Peyer's patch (tissue), 4 donors: ENCODE measurements at places on chromosomes 6 and 20. TPM values are rescaled to one million over a fixed set of nuclear protein-coding genes. Genes with fewer than 3 reads are reported as not detected.
A peak's percentile ranks its signal among the peaks of the same experiment; 100 is the strongest.

DNA sequence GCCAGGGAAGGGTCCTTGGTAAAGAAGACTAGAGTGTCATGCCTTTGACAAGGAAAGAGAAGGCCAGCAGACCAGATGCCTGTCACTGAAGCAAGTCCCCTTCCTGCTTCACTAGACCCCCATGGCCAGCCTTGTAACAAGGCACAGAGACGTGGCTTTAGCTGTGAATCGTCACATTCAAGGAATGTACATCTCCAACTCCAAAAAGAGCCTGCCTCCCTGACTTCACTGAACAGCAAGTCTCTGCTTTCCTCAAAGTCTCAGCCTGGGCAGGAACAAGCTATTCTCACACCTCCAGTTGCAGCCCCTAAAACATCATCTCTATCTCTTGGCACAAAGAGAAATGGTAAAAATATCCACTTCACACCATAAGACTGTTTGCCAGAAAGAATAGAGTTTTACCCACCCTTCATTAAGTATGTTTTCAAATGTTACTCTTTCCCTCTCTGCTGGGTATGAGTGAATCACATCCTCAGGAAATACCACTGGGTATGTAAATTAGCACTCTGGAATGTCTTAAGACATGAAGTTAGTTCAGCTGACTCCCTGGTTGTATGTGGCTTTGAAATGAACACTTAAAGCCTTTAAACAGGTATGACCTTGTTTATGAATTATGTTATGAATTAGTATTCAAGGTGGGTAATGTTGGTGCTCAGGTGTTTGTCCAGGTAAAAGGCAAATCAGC, 46.4 kb upstream of the NT5E start:
- no peak for DNase-seq

DNA sequence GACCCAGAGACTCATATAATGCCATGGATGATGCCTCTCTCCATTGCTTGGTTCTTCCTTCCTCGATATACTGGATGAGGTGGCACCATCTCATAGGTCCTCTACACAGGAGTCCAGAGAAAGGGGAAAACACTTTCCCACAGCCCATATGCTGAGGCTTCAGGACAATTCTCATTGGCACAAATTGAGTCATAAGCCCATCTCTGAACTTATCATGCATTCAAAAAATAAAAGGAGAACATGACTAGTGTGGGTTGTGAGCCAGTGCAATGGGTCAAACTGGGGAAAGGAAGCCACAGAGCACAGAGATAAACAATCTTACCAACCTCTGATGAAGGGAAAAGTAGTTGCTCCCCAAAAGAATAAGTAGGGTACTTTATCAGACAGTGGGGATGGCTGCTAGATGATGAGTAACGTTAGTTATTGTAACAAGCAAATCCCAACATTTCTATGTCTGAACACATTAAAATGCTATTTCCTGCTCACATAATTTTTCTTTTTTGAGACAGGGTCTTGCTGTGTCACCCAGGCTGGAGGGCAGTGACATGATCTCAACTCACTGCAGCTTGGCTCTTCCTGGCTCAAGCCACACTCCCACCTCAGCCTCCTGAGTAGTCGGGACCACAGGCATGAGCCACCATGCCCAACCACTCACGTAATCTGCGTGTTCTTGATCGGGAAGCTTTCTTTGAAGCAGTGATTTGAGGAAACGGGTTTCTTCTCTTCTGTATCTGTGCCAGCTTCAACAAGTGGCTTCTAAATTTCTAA, 27.0 kb downstream of the SOD2 start:
- no peak for DNase-seq

DNA sequence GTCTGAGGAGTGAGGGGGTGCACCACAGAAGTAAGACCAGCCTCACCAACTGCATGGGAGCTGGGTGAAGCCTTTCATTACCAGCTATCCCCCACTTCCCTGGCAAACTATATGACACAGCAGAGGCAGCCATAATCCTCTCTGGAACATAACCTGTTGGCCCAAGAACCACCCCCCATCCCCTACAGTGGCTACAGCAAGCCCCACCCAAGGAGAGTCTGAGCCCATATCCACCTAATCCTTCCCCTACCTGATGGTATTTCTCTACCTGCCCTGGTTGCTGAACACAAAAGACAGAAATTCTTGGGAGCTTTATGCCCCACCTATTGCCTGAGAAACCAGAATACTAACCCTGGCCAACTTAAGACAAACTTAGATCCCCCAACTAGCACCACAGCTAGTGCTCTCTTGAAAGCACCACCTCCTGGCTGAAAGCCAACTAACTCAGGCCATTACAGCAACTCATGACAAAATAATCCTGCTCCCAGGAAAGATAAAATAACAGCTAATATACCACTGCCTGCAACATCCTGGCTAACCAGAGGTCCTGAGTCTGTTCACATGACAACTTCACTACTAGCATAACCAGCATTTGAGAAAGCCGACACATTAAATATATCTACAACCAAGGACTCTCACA, 11.2 kb downstream of the RNGTT start:
- no peak for DNase-seq

DNA sequence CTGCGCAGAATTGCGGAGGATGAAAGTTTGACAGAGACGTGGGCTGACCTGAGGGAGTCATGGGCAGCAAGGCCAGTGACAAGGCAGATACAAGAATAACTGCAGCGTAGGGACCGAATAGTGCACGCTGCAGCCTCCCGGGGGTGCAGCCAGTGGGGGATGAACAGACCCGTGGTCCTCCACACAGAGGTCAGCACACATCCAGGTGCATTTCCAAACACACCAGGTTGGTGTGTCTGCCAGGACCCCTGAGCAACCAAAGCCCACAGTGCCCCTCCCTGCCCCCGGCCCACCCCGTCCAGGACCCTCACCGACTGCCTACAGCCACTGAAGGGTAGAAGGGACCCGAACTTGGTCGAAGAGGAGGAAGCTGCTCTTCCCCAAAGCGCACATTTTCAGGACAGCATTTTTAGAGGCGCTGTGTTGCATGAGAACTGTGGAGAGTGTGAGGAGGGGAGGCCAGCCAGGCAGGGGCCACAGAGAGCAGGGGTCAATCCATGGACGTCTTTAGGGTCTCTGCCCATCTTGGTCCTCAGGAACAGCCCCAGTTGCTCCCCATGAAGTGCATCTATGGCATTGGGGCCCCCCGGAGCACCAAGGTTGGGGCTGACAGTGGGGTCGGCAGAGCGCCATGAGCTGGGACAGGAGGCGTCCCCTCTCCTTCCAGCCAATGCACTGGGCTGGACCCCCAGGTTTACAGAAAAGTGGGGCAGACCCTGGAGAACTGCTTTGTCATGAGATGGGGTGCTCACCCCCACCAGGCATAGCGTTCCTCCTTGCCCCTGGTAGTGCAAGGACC, 157.8 kb upstream of the AFDN start:
- DNase-seq: no peak

DNA sequence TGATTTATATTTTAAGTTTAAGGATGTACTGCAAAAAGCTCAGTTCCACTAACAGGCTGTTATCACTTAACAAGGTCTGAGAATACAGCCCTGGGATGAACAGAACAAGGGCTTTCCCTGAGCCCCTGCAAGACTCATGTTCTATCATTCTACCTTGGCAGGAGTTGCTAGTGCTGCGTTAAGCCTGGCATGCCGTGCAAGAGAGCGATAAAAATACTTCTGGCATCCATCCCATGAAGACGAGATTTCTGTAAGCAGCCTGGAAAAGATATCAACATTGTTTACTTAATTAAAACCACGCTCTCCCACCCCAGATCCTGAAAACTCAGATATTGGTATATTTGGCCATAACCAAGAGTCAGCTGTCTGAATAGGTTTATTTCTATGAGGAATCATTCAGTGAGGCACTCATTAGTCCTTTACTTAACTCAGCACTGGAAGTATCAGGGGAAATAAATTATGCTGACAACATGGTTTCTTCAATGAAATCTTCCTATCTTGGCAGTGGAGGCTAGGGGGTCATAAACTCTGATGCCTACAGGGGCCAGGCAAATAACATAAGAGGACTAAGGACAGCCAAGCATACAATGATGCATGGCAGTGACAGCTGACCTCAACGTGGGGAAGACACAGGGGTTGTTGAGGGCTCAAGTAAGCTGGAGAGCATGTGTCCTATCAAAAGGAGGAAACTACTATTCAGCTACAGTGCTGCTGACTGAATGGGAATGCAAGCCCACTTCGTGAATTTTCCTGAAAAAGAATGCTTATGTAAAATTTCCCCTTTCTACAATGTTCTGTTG, 37.6 kb upstream of the LYRM2 start:
- DNase-seq: no peak

- no peak for DNase-seq
These were observed 179.1 kb upstream of the EYA4 start for GRCh38 chr6:133062077-133062476.

GRCh38 chr20:63700199-63701050, 4.0 kb downstream of the TNFRSF6B start:
- peak; percentile 47 for DNase-seq

GRCh38 chr20:47610247-47610944, 108.7 kb downstream of the NCOA3 start:
- peak; percentile 63 for DNase-seq

- no peak for DNase-seq
These were observed 405.3 kb downstream of the MAFB start for GRCh38 chr20:40283689-40284088.

DNA sequence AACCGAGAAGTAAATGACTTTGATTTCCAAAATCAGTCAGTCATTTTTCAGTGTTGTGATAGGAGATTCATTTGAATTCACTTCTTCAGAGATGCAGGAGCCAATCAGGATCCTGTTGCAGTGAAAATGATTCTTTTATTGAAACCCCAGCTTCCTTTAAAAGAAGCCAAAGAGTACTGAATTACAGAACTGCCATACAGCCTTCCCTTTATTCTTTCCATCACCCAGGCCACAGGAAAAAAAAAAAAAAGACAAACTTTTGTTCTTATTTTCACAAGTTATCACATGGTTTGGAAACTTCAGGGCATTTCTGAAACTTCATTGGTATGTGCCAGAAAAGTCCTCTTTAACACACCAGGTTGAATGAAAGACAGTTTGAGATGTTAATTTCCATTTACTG, 1.8 kb upstream of the CARMIL1 start:
- DNase-seq: no peak

DNA sequence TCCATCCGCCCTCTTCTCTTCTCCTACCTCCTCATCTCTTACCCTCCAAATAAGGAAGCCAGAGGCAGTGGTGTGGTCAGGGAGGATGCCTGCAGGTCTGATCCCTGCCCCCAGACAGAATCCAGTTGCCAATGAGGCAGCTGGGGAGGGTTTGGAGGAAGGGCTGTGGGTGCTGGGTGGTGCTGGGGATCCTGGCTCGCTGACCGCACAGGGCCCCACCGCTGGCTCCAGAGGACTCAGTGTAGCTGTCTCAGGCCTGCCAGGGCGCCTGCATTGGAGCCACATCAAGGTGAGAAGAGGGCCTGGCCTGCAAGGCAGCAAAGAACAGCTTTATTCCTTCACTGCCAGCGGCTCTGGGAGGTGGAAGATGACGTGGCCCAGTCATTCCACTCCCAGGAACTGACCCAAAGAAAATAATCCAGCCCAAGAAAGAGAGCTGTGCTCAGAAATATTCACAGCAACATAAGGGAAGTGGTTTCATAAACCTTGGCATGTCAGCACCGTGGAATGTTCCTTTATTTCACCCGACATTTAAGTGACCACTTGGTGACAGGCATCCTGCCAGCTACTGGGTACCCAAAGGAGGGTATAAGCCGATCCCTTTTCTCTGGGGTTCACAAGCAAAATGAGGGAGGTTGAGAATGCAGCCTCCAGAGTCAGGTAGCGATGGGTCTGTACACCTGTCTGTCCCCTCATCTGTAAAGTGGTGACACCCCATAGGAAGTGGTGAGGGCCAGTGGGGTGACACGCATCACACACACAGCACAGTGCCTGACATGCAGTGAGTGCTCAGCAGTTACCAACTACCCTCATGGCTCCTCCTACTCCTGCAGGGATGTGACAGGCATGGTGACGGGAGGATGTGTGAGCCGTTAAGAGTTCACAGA, 125.1 kb downstream of the SNX5 start:
- DNase-seq: no peak

GRCh38 chr20:43991982-43992381, 77.3 kb downstream of the TOX2 start:
- no peak for DNase-seq

DNA sequence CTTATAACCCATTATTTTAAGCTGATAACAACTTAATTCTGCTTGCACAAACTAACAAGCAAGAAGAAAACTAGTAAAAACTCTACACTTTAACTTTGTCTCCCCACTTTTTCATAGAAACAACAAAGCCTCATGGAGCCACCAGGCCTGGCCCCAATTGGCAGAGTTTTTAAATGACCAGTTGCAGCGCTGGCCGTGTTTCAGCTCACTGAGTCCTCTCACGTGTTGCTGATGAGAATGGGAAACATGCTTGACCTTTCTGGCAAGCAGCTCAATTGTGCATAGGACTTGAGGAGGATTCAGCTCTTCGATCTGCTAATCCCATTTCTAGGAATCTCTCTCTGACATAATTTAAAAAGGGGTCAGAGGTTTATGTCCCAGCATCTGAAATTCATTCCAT, 24.5 kb upstream of the GRM4 start:
- no peak for DNase-seq

GRCh38 chr20:164618-165017, 7.4 kb downstream of the DEFB127 start:
- DNase-seq: no peak

DNA sequence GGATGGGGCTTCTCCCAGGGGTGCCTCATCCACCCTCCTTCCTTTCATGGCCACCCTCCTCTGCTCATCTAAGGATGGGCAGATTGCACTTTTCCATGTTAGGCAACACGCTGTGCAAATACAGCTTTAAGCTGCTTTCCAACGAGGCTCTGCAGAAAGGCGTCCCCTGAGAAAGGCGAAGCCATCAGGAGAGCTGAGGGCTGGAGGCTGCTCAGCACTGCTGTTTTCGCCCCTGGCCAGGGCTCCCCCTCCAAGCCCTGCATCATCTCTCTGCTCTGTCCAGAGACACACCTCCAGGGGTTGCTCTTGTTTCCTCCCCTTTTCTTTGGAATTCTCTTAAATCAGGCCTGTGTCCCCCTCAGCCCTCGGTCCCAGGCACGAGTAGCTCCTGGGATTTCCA, 526.1 kb downstream of the CDH26 start:
- no peak for DNase-seq

DNA sequence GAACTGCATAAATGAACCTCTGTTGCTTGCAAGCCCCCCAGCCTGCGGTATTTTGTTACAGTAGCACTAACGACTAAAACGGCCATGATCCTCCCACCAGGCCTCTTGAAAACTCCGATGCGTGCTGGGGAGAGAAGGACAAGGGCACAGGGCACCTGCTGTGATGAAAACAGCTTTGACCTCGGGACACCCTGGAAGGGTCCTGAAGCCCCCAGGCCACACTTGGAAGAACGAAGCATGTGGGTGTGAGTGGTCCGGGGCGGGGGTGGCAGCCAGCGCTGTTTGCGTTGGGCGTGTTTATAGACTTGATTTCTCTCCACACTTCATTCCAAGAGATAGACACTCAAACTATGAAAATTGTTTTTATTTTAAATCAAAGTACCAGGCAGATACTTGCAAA, 13.2 kb upstream of the HELZ2 start:
- no peak for DNase-seq

MCHR2 gene
- not detected for total RNA-seq

RAET1E gene
- not detected for total RNA-seq

IRAK1BP1 gene
- total RNA-seq: 2.8 TPM

CHMP4B gene
- 103 TPM for total RNA-seq

ACTL10 gene
- total RNA-seq: 1.2 TPM

LY6G6C gene
- total RNA-seq: not detected

FHL5 gene
- total RNA-seq: 10.7 TPM

PLTP gene
- total RNA-seq: 33.4 TPM

PGC gene
- total RNA-seq: not detected

BAG2 gene
- 3.3 TPM for total RNA-seq

CTSA gene
- total RNA-seq: 602 TPM
